IPS-NIHi11 (cell line): ENCODE measurements at places on chromosomes 11 and 22.

GRCh38 chr22:29245626-29246385, 22.0 kb downstream of the RHBDD3 start:
- peak; percentile 90 for DNase-seq

DNA sequence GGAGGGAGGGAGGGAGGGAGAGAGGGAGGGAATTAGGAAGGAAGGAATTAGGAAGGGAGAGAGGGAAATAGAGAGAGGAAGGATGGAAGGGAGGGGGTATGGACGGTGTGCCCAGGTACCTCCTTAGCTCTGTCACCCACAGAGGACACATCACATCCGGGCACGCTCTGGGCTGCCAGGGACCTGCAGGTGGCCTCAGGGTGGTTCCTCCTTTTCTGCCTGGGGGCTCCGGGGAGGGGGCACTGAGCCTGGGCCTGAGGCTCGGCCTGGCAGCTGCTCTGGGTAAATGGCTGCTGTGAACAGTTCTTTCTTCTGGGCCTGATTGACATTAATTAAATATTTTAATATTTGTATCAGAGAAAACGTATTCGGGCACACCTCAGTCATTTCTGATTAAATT, 733.5 kb downstream of the BRD1 start:
- no peak for DNase-seq

DNA sequence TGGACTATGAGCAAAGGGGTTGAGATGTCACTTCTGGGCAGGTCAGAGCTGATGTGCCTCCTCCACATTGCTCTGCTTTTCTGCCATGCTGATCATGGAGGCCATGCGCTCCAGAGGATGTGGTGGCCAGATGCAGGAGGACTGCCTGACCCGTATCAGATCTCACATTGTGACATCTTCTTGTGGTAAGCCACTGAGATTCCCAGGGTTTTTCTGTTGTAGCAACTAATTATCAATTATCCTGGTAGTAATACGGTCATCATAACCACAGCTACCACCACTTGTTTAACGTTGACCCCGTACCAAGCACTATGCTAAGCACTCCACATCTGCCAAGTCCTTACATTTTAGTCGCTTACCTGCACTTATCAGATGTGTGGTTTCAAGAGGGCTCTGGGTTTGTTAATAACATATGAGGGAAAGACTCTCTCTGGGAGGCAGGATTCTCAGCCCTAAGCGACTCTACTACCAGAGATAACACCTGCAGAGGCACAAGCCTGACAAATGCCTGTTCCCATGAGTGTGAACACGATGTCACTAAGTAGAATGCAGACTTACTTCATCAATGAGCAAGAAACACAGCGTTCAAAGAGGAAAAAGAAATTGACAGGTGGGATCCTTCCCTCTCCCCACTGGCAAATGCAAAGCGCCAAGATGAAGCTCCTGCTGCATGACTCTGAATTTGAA, 63.6 kb upstream of the TIMP3 start:
- DNase-seq = no peak

GRCh38 chr11:71255323-71255722, 2.9 kb upstream of the SHANK2 start:
- DNase-seq = no peak

DNA sequence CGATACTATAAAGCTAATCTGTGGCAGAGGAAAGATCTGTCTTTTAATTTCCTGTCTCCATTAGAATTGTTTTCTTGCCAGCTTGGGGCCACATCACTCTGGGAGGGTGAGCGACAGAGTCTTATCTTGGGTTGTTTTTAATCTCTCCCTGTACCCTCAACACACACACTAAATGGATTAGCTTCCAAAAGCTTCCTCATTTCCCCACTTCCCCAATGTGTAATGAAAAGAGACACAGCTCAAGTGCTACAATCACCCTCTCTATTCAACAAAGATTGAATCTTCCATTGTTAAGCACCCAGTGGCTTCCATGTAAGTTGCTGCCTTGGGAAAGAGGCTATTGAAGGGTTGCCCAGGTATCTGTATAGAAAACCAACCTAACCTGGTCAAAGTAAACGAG, 6.1 kb upstream of the ASCL3 start:
- DNase-seq = no peak

- DNase-seq = no peak
Observed at GRCh38 chr11:10641177-10641911, 52.2 kb downstream of the IRAG1 start.

- DNase-seq = no peak
Observed at GRCh38 chr22:40953471-40953870, 2.3 kb downstream of the RBX1 start.

GRCh38 chr22:24190596-24191208, 9.4 kb downstream of the SUSD2 start:
- DNase-seq = no peak

DNA sequence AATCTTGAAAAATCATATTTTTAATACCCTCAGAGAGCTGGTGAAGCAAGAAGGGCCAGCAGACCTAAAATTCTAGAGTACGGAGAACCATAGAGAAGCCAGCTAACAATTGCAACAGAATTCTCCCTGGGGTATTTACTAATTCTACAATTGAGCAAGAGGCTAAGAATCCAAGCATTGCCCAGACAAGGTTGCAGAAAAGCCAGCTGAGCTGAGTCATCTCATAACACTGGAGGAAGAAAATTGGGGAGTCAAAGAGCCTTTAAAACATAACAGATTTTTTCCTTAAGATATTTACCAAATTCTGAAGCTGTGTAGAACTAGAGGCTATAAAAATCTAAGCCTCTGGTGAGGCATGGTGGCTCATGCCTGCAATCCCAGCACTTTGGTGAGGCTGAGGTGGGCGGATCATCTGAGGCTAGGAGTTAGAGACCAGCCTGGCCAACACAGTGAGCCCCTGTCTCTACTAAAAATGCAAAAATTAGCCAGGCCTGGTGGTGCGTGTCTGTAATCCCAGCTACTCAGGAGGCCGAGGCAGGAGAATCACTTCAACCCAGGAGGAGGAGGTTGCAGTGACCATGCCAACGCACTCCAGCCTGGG, 13.6 kb upstream of the TMEM216 start:
- DNase-seq = no peak

- DNase-seq = no peak
Observed at GRCh38 chr11:35336726-35337125, 82.6 kb downstream of the SLC1A2 start.

DNA sequence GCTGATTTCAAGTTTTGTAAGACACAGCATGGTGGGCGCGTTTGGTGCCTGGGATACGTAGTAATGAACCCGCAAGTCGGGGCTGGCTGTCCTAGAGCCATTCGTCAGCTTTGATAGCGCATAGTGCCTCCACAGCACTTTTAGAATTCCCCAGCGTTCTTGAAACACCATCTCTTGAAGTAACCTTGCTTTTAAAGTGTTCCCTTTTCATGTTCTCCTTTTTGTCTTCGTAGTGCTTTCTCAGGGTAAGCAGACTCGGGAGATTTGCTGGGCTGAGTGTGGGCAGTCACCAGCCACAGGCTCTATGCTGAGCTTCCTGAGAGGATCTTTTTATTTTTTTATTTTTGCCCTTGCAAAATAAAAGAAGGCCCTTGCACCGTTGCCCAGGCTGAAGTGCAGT, 39.6 kb upstream of the CTTN start:
- no peak for DNase-seq

GRCh38 chr11:130866831-130867230, 49.4 kb downstream of the SNX19 start:
- no peak for DNase-seq

DNA sequence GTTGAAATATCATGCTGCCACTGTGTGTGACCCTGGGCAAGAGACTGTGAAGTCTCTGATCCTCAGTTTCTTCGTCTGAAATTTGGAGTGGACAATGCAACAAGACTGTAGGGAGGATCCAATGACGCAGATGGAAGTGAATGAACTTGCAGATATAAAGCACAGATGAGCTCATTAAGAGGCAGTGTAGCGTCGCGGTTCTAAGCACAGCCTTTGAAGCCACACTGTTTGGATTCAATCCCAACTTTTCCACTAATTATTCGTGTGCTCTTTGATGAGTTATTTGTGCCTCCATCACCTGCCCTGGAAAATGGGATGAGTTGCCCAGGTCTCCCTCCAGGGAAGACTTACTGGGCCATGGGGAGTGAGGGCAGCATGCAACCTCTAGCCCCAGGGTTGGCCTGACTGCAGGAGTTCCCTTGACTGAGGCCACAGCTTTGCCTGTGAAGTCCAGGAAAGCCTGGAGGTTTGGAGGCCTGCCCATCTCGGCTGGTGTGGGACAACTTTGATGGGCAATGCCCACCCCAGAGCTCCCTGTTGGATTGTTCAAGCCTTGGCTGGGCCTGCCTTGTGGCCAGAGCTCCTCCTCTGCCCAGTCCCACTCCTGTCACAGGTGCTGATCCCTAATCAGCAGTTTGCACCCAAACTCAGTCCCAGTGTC, 266.0 kb upstream of the B3GAT1 start:
- DNase-seq = no peak

GRCh38 chr22:47044722-47045535, 282.5 kb downstream of the TBC1D22A start:
- no peak for DNase-seq

GRCh38 chr11:28632338-28632737, 524.1 kb downstream of the METTL15 start:
- DNase-seq = no peak

DNA sequence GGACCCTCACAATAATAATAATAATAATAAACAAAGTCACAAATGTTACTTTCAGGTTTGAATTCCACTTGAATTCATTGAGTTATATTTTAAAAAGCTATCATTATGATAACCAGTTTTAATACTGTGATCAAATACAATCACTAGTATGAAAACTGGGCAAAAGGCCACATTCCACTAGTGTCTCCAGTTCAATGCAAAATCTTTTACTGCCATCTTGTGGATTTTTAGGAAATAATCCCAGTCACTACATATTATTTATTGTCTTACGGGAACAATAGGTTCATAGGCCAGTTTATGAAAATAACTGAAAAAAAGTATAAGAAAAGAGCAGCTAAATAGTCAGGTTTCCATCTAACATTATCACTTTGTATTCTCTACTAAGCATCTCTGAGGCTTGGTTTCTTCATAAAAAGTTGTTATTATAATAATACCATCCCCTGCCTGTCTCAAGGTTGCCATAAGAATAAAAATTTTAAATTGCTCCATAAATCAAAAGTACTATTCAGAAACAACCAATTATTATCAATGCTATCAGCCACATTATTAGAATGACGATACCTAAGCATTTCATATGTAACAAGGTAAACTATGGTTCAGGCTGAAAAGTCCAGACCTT, 533.9 kb upstream of the CCDC90B start:
- DNase-seq = peak; percentile 36

GRCh38 chr11:64305691-64306562, 603 bp downstream of the ESRRA start:
- peak; percentile 58 for DNase-seq

GRCh38 chr11:118342503-118343161, at the start of gene CD3D:
TSS of gene CD3D (minus strand) at chr11:118342705. CDS start at chr11:118342607, 98 bp downstream.
- no peak for DNase-seq

- DNase-seq = no peak
Observed at GRCh38 chr22:23403152-23403719, 176.9 kb downstream of the IGLL1 start.

GRCh38 chr11:11072067-11072466, 214.2 kb upstream of the ZBED5 start:
- peak; percentile 67 for DNase-seq

DNA sequence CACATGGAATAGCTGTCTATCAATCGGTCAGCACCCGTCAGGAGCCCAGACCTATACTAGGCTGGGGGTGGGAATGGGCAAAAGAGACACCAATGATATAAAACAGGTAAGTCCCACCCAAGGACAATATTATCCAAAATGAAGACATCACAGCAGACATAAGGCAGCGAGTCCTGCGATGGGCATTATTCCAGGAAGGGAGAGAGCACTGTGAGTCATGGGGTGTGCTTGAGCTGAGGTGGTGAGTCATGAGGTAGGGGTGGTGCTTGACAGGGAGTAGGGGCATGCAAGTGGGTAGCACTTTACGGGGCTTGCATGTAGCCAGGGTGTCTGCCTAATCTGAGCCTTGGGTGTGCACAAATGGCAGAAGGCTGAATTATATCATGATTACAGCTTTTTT, 605.0 kb upstream of the CADM1 start:
- no peak for DNase-seq

- peak; percentile 45 for DNase-seq
Observed at GRCh38 chr11:35619116-35619854, 1.0 kb downstream of the FJX1 start.

- DNase-seq = no peak
Observed at GRCh38 chr11:61069427-61069826, 32.9 kb upstream of the CD5 start.

- no peak for DNase-seq
Observed at GRCh38 chr11:108177570-108177969, 44.9 kb downstream of the NPAT start.

DNA sequence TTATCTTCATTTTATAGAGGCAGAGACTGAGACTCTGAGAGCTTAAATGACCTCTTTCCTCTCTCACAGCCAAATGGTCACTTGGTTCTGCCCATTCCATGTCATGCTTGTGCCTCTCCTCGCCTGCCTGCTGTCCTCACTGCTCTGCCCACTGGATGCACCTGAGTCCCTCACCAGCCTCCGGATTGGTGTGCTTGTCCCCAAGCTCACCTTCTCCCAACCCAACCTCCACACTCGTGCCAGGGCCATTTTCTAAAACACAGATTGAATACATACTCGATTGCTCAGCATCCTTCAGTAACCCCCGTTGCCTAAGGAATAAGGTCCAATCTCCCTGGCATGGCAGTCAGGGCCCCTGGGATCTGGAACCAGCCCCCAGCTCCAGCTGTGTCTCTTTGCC, 28.4 kb upstream of the NECTIN1 start:
- no peak for DNase-seq

DNA sequence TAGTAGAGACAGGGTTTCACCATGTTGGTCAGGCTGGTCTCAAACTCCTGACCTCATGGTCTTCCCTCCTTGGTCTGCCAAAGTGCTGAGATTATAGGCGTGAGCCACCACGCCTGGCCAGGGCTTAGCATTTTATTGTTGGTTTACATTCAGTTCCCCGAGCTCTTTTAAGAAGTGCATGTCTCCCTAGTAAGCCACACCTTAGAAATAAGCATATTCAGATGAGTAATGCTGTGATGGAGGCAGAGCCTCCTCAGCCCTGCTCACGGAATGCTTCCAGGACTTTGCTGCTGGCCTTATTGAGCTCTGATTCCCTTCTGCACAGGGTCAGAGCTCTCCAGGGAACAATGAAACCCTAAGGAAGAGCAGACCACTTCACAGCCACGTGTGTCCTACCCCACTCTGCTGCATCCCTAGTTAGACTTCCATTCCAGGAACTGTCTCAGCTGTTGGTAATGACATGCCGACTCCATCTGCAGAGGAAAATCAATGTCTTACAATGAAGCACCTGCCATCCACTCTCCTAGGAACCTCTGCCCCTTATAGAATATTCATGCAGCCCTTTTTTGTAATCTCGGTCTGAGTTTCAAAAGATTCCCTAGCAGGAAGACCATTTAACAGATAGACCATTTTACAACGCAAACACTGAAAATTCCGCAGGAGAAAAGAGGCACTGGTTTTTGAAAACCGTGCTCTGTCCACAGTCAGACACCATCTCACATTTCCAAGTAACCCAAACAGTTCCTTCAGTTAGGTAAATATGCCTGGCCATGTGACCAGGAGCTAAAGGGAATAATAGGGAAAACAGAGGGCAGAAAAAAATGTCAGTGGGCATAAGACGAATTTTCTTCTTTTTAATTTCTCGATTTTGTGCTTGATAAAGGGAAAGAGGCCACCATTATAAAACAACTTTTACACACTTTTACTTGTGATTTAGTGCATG, 1.7 kb upstream of the JAM3 start:
- no peak for DNase-seq
